Stimulated activated CD4-positive, alpha-beta T cell treated with anti-CD3 and anti-CD28 coated beads, Interleukin-1b, Interleukin-23, amount 100 ng/mL, for 4 hours (primary cell): ENCODE measurements at places on chromosomes 5 and 9.
A peak's percentile ranks its signal among the peaks of the same experiment; 100 is the strongest.

DNA sequence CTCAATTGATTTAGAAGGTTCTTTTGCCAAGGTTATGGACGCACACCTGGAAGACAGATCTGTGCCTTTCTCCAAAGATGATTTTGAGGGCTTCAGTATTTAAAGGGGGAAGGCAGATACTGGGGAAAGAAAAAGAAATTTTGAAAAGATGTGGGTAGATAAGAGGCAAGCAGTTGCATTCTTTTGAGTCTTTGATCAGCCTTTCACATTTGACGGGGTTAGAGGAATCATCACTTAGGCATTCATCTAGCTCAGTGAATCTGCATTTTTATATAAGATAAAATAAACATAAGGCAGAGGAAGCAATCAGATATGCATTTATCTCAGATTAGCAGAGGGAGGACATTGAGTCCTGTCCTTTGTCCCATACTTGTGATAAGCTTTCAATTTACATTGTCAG is 243.4 kb upstream of the RAI14 start:
- DNase-seq: no peak

DNA sequence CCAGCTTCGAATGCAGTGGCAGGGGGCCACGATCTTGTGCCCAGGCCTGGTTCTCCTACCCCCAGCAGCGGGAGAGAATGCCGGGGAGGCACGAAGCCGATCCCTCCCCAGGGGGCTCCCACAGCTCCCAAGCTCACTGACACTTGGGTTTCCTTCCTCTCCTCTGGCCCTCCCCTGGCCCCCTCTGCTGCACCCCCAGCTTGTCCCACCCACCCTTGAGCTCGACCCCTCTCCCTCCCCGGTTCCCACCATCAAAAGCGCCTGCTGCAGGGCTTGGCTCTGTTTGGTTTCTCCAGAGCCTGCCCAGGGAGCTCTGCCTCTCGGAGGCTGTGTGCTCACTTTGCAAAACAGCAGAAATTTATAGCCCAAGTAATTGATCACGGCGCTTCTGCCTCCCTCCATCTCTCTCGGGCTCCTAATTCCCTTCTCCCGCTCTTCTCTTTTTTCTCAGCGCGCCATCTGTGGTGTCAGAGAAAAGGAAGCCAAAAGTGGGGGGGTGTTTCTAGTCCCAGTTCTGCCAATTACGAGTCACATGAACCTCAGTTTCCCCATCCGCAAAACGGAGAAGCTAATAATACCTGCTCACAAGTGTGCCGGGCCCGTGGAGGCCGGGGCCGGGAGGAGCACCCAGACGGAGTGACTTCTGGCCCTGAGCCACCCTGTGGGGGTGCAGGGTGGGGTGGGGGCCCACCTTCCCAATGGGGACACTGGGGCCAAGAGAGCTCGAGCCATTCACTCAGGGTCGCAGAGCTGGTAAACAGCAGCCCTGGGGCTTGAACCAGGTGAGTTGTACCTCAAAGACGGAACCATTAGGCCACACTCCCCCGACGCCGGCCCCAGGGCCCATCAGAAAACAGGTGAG is 141.2 kb upstream of the IER5L start:
- no peak for DNase-seq

- DNase-seq: no peak
Observed at GRCh38 chr5:133116601-133117000, 64.8 kb downstream of the HSPA4 start.

DNA sequence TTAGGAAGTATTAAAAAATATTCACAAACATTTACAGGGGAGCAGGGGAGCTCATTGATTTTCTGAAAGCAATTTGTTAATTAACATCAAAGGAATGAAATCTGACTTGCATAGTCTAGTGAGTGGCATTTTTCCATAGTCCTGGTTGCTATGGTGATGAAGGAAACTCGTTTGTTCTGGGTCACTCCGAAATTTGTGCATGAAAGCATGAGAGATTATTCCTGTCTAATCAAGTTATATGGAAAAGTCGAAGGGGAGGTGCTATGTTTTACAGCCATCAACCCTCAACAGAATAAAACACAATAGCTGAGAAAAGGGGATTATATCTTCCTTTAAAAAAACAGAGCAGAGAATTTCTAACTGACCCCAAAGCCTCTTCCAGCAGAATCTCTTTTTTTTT is 1495.7 kb upstream of the WWC1 start:
- DNase-seq: no peak

- DNase-seq: no peak
Observed at GRCh38 chr5:144779368-144779767, 608.7 kb downstream of the KCTD16 start.

DNA sequence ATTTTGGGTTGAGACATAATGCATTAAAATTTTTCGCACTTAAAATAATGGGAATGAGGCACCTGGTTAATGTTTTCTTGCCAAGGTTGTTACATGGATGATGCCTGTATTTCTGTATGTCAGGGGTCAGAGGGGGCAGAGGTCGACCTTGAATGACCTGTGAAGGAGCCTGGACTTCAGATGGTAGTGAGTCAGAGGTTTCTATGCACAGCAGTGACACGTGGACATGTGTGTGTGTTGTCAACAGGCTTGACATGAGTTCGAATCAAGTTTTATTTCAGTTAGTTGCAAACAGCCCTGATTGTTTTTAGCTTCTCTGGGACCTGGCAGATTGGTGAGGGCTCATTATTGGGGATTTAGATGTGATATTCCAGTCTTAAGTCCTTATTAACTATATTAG is 3.6 kb downstream of the IL5 start:
- DNase-seq: no peak

DNA sequence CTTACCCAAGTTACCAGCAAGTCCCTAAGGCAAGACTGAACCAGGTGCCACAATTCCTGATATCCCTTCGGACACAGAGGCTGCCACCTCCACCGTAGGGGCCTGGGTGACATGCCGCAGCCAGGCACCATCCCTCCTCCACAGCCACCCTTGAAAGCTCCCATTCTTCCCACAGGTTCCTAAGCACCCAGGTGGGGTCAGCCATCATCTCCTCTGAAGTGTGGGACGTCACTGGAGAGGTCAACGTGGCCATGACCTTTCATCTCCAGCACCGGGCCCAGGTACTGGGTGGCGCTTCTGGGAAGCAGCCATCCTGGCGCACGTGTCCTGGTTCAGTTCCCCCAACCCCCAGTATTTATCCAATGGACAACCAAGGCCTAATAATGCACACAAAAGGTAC is 8.2 kb downstream of the ADGRD2 start:
- no peak for DNase-seq

DNA sequence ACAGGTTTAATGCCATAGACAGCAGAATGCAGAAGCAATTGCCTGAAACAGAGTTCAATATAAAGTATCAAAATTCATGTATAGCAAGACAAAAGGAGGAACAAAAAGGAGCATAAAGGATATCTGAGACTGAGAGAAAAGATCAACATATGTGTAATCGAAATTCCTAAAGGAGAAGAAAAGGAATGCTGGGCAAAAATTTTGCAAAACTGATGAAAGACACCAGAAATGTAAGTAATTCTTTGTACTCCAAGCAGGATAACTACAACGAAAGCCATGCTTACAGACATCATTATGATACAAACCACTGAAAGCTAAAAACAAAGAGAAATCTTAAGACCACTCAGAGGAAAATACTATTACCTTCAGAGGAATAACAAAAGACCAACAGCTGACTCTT is 72.8 kb upstream of the MTAP start:
- DNase-seq: no peak

DNA sequence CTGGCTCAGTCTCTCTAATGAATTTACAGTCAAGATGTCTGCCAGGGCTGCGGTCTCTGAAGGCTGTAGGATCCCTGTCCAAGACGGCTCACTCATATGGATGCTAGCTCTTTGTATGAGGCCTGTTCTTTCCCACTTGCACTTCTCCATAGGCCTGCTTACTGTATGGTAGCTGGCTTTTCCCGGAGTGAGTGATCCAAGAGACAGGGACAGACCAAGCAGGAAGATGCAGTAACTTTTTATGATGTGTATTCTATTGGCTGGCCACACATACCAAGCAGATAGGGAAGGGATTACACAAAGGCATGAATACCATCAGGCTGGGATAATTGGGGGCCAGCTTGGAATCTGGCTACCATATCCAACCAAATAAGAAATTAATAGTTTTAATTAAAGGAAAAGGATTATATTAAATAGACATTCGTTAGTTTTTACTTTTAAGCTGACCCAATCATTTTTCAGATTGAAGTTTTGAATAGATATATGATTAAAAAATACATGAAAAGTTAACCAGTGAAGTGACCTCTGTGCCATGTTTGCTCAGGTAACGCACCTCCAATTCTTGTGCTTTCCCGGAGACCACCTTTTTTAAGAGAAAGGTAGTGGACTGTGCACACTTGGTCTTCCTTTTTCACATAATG is 20.6 kb downstream of the NSD1 start:
- no peak for DNase-seq

DNA sequence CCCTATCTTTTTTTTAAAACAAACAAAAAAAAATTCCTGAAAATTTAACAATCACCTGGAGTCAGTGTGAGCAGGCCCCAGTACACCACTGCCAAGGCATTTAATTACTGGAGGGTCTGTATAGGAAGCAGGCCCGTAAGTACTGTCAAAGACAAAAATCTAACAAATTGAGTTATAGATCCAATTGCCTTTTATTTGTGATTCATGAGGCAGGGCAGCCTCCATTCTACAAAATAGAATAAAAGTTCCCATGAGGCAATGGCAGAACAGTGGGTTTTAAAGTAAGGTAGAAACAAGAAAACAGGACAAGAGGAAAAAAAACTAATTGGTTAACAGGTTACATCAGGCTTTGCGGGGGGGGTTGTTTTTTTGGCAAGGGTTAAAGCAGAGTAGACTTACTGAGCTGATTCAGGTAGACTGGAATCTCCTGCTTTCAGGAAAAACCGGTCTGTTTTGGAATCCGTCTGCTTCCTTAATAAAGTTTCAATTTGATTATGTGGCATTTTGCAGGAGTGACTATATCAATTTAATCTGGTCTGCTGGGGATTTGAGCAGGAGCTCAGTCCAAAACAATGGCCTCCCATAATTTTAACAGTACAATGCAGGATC is 48.9 kb downstream of the AUH start:
- no peak for DNase-seq

DNA sequence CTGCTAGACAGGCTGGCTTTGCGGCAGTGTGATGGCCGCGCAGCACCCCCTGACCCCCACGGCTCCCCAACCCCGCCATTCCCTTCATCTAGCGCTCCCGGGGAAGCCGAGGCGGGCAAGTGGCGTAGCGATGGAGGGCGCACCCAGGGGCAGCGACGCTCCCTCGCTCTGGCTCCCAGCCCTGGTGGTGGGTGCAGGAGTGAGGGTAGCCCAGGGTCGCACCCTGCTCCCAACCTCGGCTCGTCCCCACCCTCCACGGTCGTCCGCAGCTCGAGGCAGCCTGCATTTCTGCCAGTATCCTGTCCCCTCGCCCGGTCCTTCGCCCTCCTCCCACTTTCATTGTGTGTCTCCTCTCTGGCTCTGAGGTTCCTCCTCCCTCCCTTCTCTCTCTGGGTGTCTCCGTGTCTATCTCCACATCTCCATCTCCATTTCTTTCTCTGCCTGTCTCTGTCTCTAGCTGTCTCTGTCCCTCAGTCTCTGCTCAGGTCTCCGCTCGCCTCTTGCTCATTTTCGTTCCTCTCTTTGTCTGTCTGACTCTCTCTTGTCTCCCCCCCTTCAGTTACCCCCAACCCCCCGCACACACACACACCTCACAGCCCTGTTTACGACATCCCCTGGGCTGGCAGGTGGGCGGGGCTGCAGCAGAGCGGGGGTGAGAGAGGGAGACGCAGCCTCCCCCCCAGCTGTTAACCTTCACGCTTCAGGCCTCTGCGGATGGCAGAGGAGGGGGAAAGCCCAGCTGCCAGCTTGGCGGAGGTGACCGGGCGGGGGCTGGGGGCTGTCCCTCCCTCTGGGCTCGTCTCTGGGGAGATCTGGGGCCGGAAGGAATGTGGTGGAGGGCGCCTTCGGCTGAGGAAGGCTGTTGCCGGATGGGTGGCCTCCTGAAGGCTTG is 48.7 kb upstream of the PSD2 start:
- peak; percentile 80 for DNase-seq

DNA sequence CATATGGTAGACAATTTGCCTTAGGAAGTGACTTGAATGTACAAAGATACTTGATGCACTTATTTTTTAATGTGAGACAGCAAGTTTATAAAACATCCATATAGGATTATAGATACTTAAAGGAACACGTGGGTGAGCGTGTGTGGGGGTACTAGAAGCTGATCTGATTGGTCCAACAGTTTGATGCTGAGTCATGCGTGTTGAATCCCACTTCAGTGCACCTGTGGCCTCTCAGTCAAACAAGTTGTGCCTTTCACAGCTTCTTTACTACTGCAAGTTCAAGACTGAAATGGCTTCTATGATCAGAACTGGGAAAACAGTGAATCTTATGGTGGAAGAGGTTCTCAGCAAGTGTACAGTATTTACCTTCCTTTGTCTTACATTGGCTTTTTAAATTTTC is 98.9 kb downstream of the MAP1B start:
- no peak for DNase-seq

DNA sequence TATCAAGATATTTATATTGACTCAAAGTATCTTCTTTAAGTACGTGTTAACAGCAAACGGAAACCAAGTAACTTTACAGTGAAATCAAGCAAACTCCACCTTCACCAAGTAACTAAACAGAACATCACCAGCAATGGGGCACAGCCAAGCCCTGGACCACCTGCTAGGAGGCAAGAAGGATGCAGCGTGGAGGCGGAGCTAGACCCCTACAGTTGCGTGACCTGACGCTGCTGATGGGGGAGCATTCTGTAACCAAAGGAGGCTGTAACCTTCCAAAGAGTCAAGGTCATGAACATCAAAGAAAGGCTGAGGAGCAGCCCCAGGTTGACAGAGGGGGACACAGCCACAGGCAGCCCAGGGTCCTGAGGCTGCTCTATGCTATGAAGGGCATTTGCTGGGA is 6.1 kb downstream of the VAV2 start:
- no peak for DNase-seq

- DNase-seq: no peak
Observed at GRCh38 chr9:134570711-134571325, 70.8 kb upstream of the COL5A1 start.

- DNase-seq: no peak
Observed at GRCh38 chr5:172904643-172905345, 54.4 kb upstream of the RPL26L1 start.

- peak; percentile 57 for DNase-seq
Observed at GRCh38 chr5:113294311-113295110, 140.3 kb downstream of the TSSK1B start.

DNA sequence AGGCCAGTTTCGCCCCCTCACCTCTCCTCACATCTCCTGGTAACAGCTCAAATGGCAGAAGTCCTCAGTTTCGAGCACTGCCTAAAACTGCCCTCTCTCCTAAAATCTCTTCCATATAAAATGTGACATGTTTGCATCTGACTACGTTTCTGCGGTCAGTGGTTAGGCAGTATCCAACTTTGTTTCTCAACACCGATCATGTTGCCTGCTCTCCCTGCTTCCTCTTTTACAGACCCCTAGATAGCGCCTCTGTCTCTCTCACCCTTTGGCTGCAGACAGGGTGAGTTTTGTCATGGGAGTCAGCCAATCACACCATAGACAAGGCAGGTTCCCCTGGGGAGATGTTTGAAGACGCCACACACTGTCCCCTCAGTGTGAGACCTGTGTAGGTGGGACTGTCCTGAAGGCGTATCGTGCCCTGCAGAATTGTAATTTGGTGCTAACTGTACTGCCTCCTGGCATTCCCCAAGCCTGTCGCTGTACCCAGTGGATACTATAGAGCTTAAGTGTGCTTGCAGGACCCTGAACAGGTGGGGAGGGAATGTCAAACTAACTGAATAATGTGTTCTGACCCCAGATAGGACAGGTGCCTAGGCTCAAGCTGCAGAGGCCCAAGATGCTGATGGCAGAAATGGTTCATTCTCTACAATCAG is 1.1 kb downstream of the HEXB start:
- DNase-seq: no peak
